GM23248 (cell line): ENCODE measurements at places on chromosomes 16 and 17. TPM values are rescaled to one million over a fixed set of nuclear protein-coding genes. Genes with fewer than 3 reads are reported as not detected.

The XYLT1 gene
- 26.3 and 26.8 TPM in 2 replicates for total RNA-seq

The USP43 gene
- 0.25 TPM in 1 of 2 replicates, not detected in the other for total RNA-seq

The GRAPL gene
- total RNA-seq = not detected in 2 replicates

The GAS7 gene
- total RNA-seq = 13.4 and 15.0 TPM in 2 replicates

- no peak overlapping the region for H3K27ac ChIP-seq
- H3K4me1 ChIP-seq = no peaks in the 10 kb centered on the region
- H3K4me3 ChIP-seq = no peak overlapping the region
These were observed 32.6 kb downstream of the SBK1 start for GRCh38 chr16:28324887-28325279.

- peak; percentile 37 for DNase-seq
- H3K4me1 ChIP-seq = peaks cover 8% of the 10 kb centered on the region
- H3K27me3 ChIP-seq = no peaks in the 10 kb centered on the region
- no peak overlapping the region for H3K4me3 ChIP-seq
These were observed 9.2 kb downstream of the SNN start for GRCh38 chr16:11677451-11677951.

DNA sequence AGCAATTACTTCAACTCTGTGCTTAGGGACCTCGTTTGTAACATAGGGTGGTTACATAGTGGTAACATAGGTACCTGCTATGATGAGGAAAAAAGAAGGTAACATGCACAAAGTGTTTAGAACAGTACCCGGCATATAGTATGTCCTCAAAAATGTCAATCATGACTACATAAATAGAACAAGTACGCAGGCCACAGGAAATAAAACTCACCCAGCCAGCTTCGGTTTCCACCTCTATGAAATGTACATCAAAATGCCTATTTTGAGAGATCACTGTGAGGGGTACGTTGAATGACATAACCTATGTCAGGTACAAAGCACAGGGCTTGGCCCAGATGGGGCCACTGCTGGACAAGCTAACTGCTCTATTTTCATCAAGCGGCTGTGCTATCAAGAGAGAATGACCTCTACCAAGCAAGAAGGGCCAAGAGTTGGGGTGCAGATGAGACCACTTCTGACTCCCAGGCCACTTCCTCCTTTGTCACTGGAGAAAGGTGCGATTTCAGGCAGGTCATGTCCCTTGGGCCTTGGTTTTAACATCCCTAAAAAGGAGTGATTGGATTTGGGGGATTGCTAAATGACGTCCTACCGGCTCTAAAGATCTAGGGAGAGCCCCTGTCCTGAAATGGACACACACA lies 45.4 kb downstream of the WSB1 start:
- DNase-seq = no peak
- H3K36me3 ChIP-seq = no peaks in the 10 kb centered on the region
- H3K4me3 ChIP-seq = no peak overlapping the region
- no peak overlapping the region for H3K27ac ChIP-seq
